ENCODE measurements at places on chromosomes 5 and 9.

GRCh38 chr5:164958688-164959087, 1453.3 kb downstream of the MAT2B start:
- no peak for DNase-seq

DNA sequence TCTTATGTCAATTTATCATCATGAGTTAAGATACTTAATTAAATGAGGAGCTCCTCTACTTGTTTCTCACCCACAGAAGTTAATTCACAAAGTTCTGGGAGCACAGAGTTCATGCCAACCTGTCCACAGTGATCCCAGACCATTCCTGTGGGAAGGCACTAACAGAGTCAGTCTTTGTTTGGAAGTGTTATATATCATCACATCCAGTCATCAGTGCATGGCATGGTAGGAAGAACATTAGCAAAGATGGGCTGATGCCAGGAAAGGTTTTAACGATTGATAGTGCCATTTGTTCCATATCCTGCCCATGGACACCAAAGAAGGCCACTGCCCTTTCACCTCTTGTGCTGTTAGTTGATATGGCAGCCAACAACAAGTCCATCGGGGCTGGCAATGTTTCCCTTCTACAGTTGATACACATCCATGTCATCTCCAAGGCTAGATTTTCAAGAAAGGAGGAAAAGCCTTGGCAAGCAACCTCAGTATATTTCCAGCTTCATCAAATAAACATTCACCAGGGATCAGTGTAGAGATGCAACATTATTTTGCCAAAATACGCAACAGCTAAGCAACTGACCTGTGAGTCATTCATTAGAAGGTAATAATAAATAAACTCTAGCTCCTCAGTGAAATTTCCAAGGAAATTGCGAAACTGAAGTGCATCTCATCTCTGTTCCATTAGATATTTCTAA, 169.6 kb downstream of the RORB start:
- no peak for DNase-seq

- no peak for DNase-seq
These were observed 169.1 kb upstream of the PIK3R1 start for GRCh38 chr5:68046445-68046844.

GRCh38 chr9:126880947-126881332, 20.5 kb downstream of the ZBTB34 start:
- no peak for DNase-seq

DNA sequence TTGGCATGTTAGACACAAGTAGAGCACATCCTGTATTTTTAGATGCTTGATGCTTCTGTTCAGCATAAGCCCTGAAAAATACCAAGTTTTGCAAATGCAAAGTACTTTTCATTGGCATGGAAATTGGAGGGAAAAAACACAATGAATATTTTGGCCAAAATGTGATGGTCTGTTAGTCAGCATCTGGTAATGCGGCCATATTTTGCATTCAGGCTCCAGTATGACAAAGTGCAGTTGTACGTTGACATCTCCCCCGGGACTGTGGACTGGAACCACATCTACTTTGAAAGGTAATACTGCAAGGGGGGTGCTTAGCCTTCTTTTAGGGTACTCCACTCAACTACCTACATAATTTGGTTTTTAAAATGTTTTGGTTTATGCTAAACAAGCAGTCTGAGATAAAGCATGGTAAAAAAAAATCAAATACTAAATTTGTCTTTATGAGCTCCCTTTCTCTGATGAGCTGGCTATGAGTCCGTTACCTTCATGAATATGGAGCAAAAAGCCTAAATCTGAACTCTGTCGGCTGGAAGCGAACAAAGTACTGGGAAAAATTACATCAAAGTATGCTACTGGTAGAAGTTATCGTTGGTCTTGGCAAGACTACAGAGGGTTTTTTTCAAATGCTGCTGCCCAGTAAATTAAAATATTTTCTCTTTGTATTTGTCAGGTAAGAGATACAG, 297.0 kb downstream of the ARHGEF28 start:
- no peak for DNase-seq

DNA sequence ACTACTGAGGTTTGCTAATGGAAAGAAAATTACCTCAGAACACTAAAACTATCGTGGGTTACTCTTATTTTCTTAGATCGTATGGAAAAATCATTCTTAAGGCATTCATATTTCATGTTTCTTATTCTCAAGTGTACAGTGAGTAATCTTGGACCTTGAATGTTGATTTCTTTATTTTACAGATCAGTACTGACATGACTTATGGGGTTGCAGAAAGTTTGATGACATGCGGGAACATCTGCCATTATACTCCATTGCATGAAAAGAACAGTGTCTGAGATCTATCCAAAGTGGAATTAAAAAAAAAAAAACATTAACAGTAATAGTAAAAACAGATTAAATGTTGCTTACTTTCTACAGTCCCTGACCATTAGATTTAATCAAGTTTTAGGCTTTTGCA, 1290.2 kb upstream of the WWC1 start:
- no peak for DNase-seq

- DNase-seq = no peak
These were observed 225.4 kb upstream of the PPP1R2B start for GRCh38 chr5:156624686-156625085.

DNA sequence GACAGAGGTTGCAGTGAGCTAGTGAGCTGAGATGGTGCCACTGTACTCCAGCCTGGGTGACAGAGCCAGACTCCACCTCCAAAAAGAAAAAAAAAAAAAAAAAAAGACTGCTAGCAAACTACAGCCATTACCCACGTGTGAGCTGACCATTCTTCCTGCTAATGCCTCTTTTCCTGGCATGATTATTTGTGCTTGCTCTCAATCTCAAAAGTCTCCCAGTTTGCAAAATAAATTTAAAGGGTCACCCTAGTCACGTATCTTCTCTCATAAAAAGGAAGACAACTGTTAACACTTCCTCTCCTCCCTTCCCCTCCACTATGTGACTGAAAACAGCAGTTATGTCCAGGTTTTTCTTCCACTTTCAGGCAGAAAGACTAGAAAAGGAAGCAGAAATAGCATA, 37.2 kb downstream of the TRIM36 start:
- no peak for DNase-seq

GRCh38 chr5:150234576-150235499, 45.0 kb downstream of the SLC6A7 start:
- no peak for DNase-seq
